ENCODE measurements at places on chromosomes 11 and 22.

- no peak for DNase-seq
Measured at GRCh38 chr11:95296621-95297025, 65.6 kb upstream of the SESN3 start.

DNA sequence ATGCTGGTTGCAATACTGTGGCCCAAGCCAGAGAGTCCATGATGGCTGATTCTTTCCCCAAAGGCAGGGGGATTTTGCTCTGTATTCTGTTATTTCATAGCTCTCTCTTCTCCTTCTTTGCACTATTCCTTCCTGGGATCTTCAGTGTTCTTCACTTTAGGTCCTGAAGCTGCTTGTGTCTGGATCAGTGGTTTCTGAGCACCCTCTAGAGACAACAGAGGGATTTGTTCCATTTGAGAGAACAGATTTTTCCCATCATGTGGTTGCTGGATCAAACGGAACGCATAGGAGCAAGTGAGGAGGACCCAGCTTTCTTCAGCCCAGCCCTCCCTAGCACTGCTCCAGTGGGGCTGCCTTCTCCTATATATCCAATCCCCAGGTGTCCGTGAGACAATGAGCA is 68.7 kb upstream of the SYN3 start:
- peak; percentile 56 for DNase-seq

- no peak for DNase-seq
Measured at GRCh38 chr11:10295064-10295901, 1.3 kb upstream of the SBF2 start.

DNA sequence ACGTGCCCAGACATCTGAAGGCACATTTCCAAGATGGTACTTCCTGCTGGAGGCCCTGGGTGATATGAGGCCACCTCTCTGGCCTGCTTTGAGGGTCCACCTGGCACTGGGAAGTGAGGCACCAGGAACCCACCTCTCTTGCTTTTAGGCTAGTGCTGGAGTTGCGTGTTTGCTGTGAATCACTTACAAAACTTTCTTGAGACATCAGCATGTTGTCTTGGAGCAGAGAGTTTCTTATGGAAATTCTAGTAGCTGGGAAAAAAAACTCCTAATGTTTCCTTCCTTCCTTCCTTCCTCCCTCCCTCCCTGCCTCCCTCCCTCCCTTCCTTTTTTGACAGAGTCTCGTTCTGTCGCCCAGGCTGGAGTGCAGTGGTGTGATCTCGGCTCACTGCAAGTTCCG is 341.3 kb downstream of the MIAT start:
- no peak for DNase-seq

- DNase-seq: no peak
Measured at GRCh38 chr11:27611947-27612455, 88.3 kb downstream of the BDNF start.

- DNase-seq: peak; percentile 22
Measured at GRCh38 chr22:48750282-48750681, 1077.4 kb downstream of the BRD1 start.

GRCh38 chr11:110472858-110473257 is 43.1 kb downstream of the FDX1 start:
- peak; percentile 30 for DNase-seq

DNA sequence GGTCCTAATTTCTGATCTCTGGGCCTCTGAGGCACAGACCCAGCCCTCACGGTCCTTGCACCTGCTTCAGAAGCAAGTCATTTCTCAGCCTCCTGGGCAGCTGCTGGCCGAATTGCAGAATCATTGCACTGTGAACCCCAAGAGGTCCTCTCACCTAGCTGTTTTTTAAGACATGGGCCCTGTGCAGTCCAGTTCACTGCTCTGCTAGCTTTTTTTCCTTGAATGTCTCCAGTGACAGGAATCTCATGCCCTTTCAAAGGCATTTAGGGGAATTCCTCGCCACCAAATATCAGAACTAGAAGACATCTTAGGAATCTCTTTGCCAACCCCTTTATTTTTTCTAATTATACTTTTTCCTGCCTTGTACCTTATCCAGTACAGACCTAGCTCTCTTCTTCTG is 35.6 kb upstream of the TP53I11 start:
- DNase-seq: no peak

GRCh38 chr11:46677991-46678740 is 22.3 kb downstream of the ARHGAP1 start:
- no peak for DNase-seq

DNA sequence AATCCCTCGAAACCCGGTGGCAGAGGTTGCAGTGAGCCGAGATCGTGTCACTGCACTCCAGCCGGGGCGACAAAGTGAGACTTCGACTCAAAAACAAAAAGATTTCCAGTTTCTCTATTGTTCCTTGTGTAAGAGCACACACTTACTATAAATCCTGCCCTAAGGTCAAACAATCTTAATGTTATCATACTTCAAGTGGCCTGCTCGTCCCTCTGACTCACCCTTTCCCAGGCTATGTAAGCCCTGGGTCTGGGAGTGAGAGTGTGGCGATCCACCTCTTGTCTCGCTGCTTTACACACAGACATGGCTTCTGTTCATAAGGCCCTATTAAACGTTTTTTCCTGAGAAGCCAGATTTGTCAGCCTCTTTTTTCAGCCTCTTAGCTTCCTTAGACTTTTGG is 24.4 kb upstream of the A4GALT start:
- peak; percentile 83 for DNase-seq

DNA sequence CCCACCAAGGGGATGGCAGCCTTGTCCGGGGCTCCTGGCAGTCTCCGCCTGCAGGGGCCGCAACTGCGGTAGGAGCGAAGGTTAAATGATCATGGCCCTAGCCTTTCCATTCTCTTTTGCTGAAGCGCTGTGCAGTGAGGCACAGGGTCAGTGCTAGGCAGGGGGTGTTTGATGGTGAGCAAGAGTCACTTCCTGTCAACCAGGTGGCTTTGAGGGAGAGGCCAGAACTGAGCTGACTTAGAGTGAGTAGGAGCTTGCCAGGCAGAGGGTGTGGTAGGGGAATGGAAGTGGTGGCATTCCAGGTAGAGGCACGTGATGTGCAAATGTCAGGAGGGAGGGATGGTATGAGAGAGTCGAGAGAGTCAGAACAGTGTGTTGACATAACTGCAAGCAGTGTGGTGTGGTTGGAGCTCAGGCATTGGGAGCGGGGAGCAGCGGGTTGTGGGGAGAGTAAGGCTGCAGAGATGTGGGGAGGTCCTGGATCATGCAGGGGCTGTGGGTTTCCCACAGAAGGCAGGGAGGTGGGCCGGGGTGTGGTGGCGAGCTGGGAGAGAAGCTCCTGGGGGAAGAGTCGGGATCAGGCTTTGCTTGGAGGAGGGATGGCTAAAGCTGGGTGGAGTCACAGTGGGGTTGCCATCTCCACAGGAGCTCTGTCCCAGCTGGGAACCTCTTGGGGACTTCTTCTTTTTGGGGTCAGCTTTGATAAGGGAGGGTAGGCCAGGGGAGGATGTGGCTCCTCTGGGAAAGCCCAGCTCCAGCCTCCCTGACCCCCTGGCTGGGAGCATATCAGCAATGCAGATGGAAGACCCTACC is 33.3 kb downstream of the AMPD3 start:
- DNase-seq: peak; percentile 59

GRCh38 chr11:44573333-44573732 is 7.9 kb downstream of the CD82 start:
- no peak for DNase-seq

GRCh38 chr11:112113539-112114457 is 27.1 kb downstream of the SDHD start:
- no peak for DNase-seq

- no peak for DNase-seq
Measured at GRCh38 chr11:61908730-61909316, 8.5 kb downstream of the RAB3IL1 start.

- no peak for DNase-seq
Measured at GRCh38 chr22:40256516-40256915, 78.8 kb downstream of the TNRC6B start.

- DNase-seq: no peak
Measured at GRCh38 chr11:65438257-65439151, 15.9 kb downstream of the NEAT1 start.

DNA sequence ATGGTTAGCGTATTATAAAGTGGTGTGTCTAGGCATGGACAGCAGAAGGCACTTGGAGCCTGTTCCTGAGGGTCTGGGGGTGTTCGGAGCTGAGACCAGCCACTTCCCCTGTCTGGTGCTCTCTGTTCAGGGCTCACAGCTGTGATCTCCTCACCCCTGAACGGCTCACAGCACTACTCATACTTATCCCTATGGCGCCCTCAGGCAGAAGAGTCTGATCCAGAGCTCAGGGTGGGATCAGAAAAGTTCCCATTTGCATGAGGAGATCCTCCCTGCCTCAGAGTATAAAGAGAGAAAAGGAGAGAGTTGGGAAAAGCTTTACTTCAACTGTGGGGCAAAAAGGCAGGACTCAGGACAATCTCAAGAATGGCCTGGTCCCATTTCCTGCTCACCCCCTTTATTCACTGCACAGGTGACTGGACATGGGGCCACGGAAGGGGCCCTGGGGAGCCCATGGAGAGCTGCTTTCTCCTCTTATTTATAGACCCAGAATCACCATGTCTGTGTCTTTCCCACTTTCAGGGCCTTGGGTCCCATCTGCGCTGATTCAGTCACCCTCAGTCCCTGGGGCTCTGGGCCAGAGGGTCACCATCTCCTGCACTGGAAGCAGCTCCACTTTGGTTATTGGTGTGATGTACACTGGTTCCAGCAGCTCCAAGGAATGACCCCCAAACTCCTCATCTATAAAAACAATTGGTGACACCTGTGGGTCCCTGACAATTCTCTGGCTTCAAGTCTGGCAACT is 97.0 kb upstream of the TOP3B start:
- DNase-seq: no peak

- DNase-seq: no peak
Measured at GRCh38 chr11:73445980-73446379, 69.8 kb downstream of the RELT start.

DNA sequence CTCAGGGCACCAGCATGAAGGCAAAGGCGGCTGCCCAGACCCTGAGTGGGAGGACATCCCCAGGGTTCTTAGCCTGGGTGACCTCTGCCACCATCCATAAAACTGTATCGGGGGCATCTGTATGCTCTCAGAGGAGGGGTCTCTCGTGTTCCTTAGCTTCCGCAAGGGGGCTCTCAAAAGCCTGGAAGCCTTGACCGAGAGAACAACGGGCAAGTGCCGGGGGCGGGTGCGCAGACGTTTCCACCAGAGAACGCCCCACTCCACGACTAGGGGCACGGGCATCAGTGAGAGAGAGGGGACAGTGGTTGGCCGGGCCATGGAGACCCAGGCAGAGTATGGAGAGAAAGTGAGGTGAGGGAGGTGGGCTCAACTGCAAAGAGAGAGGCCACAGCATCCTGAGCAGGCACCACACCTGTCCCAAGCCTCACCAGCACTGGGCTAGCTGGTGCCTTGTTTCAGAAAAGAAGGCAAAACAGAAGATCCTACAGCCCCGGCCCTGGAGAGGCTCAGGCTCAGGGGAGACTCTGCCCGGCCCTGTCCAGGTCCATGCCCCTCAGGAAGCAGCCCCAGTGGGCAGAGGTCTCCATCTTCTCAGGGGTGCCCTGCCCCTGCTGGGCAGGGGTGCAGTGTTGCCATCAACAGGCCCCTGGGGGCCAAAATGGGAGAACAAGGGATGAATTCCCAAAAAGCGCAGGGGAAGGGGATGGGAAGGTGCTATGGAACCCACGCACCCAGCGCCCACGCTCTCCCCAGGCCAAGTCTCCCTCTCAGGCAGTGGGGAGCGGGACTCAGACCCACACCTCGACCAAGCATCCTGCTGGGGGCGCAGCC is 5.9 kb downstream of the TSPAN32 start:
- peak; percentile 35 for DNase-seq

DNA sequence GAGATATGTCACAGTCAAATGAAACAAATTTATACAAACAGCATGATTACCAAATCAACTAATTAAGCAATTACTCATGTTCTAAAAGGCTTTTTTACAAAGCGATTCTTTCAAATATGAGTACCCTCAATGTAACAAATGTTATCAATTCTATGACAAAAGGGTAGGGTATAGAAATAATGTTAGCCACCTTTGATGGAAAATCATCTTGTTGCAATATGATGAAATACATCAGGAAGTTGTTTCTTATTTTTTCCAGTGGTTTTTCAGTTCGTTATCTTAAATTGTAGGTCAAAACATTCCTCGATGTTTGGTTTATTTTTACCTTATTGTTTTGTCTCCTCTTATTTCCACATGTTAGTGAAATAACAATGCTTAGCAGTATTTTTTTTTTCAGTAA is 6.5 kb downstream of the ARHGEF12 start:
- no peak for DNase-seq

GRCh38 chr11:122123263-122123929 is 7.4 kb upstream of the BLID start:
- DNase-seq: no peak

DNA sequence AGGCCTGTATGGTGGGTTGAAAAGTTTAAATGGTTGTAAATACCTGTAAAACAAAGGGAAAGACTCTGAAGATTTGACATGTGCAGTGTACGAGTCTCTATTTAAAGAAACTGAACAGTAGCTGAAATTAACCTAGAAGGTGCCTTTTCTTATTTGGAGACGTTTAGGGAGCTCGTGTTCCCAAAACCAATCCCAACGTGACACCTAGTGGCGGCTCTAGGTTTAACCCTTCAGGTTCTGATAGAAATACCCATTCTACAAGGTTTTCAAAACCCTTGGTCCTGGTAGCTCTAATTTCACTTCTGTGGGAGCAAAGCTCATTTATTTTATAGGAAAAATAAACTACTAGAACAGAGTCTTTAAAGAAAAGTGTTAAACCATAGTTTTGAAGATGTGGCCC is 258.3 kb downstream of the LRRC4C start:
- DNase-seq: peak; percentile 69

- DNase-seq: no peak
Measured at GRCh38 chr11:86052693-86053641, 15.9 kb downstream of the PICALM start.

GRCh38 chr11:64687643-64688533 is 35.1 kb downstream of the NRXN2 start:
- no peak for DNase-seq

DNA sequence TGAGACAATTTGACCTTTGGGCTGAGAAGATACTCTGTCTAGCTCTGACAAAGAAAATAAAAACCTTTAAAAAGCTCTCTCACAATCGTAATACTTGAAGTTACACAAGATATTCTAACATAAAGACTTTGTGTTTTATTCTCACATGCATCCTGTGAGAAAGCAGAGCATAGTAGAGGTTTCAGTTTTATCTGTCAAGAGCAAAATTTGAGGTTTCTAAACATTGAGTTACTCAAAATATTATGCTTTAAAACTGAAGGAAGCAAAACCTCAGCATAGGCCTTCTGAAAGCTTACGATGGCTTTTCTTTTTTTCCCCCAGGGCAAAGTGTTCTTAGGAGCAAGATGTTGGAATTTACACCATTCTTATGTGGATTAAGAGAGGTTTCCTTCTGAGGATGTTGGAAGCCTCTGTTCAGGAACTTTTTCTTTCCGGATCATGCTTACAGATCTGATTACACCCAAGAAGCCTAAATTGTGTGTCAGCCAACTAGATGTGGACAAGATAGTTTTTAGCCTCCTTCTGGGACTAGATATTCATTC is 15.0 kb upstream of the OR51M1 start:
- no peak for DNase-seq

- peak; percentile 94 for DNase-seq
Measured at GRCh38 chr22:32204856-32205722, at the start of gene RFPL2. Gene RFPL2 (minus strand): TSS chr22:32205073. CDS start chr22:32202451, 2,622 bp downstream.

GRCh38 chr11:35144136-35144741 is 5.3 kb downstream of the CD44 start:
- DNase-seq: no peak

GRCh38 chr11:2942872-2943710 is 13.9 kb upstream of the PHLDA2 start:
- no peak for DNase-seq

- DNase-seq: no peak
Measured at GRCh38 chr11:6405846-6406245, 13.0 kb downstream of the APBB1 start.

GRCh38 chr22:31790240-31790639 is 36.4 kb downstream of the DEPDC5 start:
- DNase-seq: no peak

- DNase-seq: no peak
Measured at GRCh38 chr11:120854988-120855387, 168.9 kb upstream of the TBCEL start.

All from islet precursor cell (in vitro differentiated cells).